Stimulated activated memory B cell treated with anti-CD40 and anti-IgM and Interleukin-4, amounts not matched to agents 10 μg/mL and 1 μg/mL and 100 μg/mL, for 72 hours (primary cell): ENCODE measurements at places on chromosomes 12 and 14.
A peak's percentile ranks its signal among the peaks of the same experiment; 100 is the strongest.

GRCh38 chr12:57739914-57740538, 1.5 kb upstream of the AGAP2 start:
- ATAC-seq: no peak

DNA sequence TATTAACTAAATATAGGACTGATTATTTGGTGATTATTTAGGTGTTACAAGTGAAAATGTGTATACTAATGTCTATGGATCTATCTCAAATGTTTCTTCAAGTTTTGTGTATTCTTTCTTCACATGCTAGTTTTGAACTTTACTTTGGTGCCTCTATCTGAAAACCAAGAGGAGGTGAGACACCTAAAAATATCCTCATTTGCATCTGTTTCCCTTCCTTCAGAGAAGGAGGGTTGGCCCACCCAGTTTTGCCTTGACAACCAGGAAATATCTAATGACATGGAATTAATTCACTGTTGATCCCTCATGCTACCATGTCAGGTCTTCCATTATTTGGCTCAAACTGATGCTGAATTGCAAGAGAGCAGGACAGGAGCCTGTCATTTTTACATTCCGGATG, 500.4 kb downstream of the NELL2 start:
- no peak for ATAC-seq

DNA sequence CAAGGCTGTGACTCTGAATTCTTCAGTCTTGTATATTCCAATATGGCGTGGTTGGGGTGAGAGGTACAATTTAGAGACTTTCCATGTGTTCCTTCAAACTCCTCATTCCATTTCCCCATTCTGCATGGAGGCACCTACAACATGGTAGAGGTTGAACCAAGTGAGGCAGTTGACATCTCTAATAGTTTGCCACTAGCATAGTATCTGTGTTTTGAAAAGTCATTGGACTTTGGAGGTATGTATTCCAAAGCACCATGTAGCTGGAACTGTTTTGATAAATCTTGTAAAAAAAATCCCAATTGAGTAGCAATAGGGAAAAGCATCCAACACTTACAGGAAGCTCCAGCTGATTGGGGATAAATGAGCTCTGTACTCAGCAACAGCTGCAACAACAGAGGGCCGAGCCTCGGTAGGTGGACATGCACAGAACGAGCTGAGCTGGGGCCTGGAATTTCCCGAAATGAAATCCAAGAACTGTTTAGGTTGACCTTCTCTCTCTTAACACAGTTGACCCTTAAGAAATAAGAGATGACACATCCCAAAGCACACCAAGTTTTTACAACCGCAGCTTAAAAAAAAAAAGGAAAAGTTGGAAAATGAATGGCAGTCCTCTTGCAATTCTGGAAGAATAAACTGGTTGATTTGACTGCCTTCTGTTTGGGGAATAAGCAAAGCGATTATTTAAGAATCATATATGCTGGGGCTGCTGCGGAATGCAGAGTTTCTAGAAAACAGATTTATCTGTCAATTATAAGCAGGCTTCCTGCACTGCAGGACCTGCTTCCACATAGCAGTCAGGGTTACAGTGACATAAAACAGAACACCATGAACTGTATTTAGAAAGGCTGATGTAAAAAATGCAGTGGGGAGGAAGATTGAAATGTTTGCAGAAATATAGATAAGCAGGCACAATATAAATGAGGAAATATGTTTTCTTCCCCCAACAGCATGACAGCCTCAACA, 194.6 kb upstream of the KRR1 start:
- no peak for ATAC-seq

DNA sequence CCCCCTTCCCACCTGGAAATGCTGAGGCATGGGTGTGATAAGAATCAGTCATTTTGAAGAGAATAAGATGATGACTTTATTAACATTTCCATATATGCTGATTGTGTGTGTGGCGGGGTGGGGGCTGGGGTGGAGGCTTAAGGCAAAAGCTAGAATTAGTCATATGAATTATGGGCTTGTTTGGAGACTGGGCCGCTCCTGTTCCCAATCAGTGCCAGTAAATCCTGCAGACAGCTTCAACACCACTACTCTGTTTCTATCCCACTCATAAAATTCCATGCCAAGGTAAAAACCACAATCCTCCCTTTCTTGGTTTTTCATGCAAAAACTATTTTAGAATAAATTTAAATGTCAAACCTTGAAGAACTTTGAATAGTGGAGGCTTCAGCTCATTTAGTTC, 29.9 kb upstream of the SLC38A2 start:
- no peak for ATAC-seq

DNA sequence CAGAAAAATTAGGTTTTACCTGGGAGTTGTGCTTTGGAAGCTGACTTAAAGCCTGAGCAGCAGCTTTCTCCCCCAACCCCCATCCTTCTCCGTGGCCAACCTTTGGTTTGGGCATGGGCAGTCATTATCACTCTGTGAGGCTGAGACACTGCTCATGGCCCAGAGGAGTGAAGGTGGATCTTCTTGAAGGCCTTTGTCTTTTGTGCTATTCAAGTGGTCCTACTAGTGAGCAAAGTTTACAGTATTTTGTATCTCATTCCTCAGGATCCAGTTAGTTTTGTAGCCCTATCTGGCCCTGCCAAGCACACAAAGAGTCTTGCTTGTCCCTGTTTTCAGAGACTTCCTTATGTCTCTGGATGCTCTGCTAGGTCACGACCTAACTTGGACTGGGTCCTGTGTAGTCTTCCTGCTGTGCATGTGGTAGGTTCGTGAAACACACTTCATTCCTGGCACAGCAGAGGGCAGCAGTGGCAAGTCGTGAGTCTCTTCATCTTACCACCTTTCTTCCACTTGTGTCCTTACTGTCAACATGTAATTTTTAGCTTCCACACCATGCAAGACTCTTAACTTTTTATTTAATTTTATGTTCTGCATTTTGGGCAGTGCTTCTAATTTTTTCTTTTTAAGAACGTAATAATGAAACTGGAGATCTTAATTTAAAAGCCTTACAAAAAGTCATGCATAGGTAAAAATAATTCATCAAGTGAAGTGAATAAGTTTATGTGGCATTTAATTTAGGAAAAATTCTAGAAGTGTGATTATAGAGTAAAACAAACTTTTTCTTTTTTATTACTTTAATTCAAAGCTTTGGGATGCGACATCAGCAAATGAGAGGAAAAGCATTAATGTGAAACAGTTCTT, 53.7 kb downstream of the APAF1 start:
- no peak for ATAC-seq

DNA sequence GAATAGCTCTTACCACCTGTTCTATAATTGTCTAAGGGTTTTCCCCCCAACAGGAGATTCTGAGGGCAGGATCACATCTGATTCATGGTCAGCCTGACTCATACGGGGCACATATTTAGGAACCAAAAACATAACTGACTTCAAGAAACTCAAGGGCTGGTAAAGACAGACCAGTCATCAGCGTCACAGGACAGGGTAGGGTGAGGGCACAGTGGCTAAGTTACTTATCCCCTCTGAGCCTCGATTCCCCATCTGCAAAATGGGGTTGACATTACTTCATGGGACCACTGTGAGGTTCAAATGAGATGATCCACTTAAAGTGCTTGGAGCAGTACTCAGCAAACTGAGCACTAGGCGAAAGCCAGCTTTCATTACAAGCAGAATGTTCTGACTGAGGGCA, 606 bp downstream of the CINP start:
- peak; percentile 90 for ATAC-seq

DNA sequence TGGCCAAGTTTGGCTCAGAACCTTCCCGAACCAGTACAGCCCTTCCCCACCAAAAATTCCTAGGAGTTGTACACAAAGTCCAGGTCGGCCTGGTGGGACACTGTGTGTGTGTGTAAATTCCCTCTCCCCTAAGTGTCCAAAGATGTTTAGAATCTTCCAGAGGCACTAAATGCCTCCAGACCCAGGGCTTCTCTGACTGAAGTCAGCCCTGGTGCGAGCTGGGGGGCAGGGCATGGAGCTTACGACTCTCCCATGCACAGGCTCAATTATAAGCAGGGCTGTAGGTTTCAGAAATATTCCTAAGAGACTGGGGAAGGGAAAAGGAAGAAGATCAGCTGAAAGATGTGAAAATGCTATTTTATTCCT, 106.9 kb upstream of the ATF7IP start:
- no peak for ATAC-seq

DNA sequence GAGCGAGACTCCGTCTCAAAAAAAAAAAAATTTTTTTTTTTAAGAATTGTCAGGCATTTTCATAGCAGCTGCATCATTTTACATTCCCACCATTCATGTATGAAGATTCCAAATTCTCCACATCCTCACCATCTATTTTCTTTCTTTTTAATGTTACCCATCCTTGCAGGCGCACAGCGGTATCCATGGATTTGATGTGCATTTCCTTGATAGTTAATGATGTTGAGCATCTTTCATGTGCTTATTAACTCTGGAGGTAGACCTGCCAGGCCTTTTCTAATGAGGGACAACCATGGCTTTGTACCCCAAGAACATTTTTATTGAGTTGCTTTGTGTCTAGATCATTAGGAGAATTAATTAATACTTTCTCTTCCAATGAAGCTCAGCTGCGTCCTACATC, 1.6 kb upstream of the RNF34 start:
- no peak for ATAC-seq

- ATAC-seq: no peak
Measured at GRCh38 chr14:77822307-77822706, 22.4 kb downstream of the ADCK1 start.
